ENCODE measurements at places on chromosomes 3 and 15. TPM values are rescaled to one million over a fixed set of nuclear protein-coding genes. Genes with fewer than 3 reads are reported as not detected.

GRCh38 chr3:150421799-150422548, 13.9 kb downstream of the TSC22D2 start:
- no peak for DNase-seq

DNA sequence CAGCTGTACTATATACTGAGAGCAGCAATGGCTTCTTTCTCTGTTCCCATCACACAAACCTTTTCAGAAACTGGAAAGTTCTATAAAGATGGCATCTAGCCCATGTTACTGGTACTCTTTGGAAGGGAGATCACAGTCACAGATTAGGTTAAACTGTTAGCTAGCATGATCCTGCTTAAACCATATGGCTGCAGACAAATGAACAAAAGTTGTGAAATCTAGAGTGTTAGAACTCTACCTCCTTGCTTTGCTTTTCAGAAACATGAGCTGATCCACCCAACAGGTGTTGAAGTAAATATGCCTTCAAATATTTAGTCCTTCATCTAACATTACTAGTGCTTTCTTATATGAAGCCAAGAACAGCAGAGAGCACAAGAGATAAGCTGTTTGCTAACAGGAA, 102.6 kb downstream of the SNRK start:
- no peak for DNase-seq

DNA sequence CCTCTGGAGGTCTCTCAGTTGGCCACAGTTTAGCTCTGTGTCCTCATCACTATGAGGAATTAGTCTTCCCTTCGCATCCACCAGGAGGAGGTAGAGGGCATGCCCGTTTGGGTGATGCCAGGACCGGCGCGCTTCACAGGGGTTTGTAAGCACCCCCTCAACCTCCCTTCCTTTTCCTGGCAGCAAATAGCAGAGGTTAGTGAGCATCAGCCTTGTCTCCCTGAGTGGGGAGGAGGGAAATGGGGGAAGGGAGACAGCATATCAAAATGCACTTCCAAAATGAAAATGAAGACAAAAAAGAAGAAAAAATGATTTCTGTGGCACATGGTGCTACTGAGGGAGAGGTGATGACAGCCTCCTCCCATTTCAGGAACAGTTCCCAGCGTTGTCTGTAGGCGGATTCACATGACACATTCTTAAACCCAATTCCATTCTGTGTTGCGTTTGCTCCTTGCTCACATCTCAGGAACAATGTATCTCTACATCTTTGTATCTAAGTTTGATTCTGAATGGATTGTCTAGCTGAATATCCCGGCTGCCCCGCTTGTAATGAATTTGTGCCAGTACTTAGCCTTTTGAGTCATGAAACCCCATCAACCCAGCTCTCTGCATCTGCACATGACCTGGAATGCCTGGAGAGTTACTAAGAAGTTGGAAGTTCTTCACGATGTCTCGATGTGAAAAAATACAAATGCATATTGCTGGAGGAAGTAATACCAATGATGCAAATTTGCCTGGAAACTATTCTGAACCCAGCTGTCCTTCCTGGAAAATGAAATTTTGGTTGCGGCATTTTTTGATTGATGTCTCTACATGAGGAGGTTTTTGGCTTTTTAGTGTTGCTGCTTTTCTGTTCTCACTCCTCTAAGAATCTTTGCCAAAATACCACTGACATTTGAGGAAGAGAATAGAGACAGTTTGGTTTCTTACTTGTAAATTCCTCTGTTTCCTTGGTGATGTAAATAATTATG, 45.2 kb downstream of the TYRO3 start:
- DNase-seq = peak; percentile 26

DNA sequence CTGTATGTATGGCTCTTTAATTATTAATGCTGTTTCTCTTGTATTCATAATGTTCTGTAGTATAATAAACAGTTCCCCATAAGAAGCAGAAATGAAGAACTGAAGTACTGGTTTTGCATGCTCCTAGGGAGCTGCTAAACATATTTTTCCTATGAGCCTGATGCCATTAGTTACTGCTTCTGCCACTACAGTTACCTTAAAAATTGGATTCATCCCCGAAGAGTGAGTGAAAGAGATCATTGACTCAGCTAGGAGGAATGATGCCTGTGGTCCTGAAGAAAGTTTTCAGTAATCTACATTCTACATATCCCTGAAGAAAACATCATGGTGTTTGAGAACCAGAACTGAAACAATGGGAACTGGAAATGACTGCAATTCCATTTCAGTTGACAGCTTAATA, 37.1 kb upstream of the ST3GAL6 start:
- DNase-seq = no peak

DNA sequence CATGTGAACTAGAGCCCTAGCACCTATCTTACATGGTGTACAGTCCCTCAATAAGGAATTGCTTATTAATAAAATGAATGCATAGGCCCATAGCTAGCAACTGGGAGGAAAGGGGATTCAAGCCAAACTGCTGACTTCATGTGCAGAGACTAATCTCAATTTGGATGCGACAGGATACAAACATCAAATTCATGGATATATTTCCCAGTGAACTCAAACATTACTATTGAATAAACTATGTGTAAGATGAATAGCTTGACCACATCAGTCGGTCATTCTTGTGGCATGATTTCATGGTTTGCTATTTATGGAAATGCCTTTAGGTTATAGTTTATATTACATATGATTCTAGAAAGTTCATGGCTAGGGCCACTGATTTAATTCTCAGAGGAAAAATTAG, 268.6 kb upstream of the SLITRK3 start:
- no peak for DNase-seq

GRCh38 chr15:38254051-38254883, 1.6 kb downstream of the SPRED1 start:
- DNase-seq = peak; percentile 38

DNA sequence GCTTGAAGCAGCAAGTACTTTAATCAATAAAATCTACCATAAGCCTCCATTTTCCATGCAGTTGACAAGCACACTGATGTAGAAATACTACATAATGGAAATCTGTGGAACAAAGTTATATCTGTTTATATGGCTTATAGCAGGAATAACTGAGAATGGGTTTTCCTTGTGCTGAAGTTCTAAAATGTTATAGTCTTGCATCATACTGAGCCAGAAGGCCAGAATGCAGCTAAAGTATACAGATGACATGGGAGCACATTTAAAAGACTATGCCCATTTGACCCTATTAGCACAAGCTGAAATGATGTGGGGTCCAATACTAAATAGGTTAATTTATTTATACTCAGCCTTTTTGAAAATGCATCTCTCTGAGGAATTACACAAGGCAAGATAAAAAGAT, 25.1 kb downstream of the SLC24A5 start:
- no peak for DNase-seq

DNA sequence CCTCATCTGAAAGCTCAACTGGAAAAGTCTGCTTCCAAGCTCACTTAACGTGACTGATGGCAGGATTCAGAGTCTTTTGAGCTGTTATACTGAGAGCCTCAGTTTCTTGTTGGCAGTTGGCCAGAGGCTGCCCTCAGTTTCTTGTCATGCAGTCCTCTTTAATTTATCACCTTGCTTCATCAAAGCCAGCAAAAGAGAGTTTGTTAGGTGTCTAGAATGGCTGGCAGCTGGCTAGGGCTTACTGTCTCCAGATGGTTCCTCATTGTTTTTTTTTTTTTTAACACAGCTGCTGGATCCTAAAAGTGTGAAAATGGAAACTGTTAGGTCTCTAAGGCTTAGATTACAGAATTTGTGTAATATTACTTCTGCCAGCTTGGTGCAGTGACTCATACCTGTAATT, 310.6 kb downstream of the PDCD6IP start:
- DNase-seq = no peak

RASGRP1 gene
- total RNA-seq = 88.5 TPM

NANOGP8 gene
- total RNA-seq = not detected

CHRM5 gene
- not detected for total RNA-seq

TRIM42 gene
- total RNA-seq = not detected

ARF4 gene
- total RNA-seq = 52.0 TPM
